ENCODE measurements at places on chromosomes 1 and 21.

- H3K36me3 ChIP-seq: peaks cover 8% of the 10 kb centered on the region
- DNase-seq: no peak
- H3K4me3 ChIP-seq: no peak overlapping the region
Observed at GRCh38 chr1:243179720-243180119, 75.4 kb downstream of the CEP170 start.

DNA sequence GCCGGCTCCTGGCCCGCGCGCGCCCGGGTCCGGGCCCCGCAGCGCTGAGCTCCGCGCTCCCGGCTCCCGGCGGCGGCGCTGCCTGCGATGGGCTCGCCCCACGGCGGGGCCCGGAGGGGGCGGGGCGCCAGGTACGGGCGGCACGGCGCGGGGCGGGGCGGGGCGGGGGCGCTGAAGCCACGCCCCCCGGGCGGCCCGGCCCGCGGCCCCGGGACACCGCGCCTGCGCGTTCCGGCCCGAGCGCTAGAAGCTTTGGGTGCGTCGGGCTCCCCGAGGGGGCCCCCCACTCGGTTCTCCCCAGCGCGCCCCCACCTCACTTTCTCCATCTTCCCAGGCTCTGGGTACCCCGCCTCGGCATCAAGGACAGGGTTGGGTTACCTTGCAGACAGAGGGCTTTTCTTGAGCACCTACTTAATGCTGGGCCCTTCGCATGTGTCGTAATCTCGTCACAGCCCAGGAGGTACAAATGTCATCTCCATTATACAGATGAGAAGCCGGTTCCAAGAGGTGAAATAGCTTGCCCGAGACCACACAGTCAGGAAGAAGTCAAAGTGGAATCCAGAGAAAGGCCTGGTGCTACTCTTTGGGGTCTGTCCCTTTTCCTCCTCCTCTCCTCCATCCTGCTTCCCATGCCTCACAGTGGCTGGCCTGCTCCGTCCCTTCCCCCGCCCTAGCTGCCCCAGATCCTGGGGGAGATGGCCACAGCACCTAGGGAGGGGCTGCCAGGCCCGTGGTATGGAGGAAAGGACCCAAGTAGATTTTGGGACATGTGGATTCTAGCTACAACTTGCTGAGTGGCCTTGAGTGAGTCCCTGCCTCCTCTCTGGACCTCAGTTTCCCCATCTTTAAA is 46.5 kb downstream of the RAP1GAP start:
- H3K36me3 ChIP-seq: peaks cover 2% of the 10 kb centered on the region
- no peak overlapping the region for H3K27ac ChIP-seq
- peaks cover 7% of the 10 kb centered on the region for H3K4me1 ChIP-seq
- peaks cover 37% of the 10 kb centered on the region for H3K27me3 ChIP-seq
- DNase-seq: peak; percentile 44

GRCh38 chr1:43367904-43368645 is at the start of gene ELOVL1:
Gene ELOVL1 (minus strand): TSS chr1:43368011. CDS start chr1:43365609, 2,402 bp downstream.
- H3K27me3 ChIP-seq: no peaks in the 10 kb centered on the region
- DNase-seq: peak; percentile 83
- peak within 1 kb of the TSS; percentile 98 for H3K4me3 ChIP-seq
- H3K27ac ChIP-seq: peak within 1 kb of the TSS; percentile 90

DNA sequence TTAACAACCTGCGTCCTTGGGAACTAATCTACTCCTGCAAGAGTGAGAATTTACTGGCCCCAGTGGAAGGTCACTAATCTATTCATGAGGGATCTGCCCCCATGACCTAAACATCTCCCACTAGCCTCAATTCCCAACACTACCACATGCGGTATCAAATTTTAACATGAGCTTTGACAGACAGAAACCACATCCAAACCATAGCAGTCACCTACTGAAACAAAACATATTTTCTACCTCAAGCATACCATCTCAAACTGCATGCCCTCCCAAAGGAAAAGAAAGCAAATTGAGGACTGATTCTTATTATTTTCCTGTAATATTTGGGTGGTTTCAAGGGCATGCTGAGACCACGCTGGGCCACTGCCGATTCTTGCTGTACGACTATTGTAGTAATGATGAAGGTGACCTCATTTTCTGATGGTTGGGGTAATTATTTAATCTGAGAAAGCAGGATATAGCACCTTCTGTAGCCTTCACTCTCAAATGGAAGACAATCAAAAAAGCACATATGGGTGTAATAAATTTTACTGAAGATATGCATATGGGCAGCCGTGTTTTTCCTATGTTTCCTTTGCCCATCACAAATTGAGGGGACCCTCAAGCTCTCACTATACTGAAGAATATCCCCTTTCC is 13.2 kb upstream of the GBP5 start:
- no peaks in the 10 kb centered on the region for H3K27me3 ChIP-seq
- H3K27ac ChIP-seq: peak overlapping the region; percentile 96
- peaks cover 53% of the 10 kb centered on the region for H3K4me1 ChIP-seq
- peaks cover 8% of the 10 kb centered on the region for H3K36me3 ChIP-seq

- no peak overlapping the region for H3K4me3 ChIP-seq
- H3K27ac ChIP-seq: no peak overlapping the region
- DNase-seq: no peak
- peaks cover 2% of the 10 kb centered on the region for H3K4me1 ChIP-seq
- H3K27me3 ChIP-seq: peaks cover 38% of the 10 kb centered on the region
Observed at GRCh38 chr1:110771245-110772022, 96.7 kb upstream of the KCNA3 start.

DNA sequence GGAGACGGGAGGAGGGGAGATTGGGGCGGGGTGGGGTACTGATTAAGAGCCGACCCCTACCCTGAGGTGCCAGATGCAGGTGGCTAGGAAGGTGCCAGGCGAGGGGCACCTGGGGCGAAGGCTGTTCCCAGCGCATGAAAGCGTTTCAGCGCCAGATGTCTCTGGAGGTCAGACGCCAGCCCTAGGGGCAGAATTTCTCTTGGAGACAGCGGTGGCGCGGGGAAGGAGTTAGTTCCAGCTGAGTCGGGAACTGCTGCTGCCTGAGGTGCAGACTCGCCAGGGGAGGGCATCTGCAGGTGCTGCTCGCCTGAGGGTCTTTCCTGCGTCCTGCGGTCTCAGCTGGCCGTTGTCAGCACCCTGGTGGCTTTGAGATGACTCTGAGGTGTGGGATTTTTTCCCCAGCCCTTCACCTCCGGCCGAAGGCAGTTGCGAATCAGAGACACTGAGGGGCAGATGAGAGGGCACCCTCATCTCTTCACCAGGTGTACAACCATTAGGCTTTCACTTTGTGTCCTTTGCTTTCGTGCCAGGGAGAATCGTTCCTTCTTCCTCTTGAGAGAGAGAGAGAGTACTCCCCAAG is 539 bp downstream of the CGN start:
- no peaks in the 10 kb centered on the region for H3K27me3 ChIP-seq
- peak; percentile 27 for DNase-seq
- peak overlapping the region; percentile 57 for H3K27ac ChIP-seq
- H3K4me1 ChIP-seq: peaks cover 22% of the 10 kb centered on the region

DNA sequence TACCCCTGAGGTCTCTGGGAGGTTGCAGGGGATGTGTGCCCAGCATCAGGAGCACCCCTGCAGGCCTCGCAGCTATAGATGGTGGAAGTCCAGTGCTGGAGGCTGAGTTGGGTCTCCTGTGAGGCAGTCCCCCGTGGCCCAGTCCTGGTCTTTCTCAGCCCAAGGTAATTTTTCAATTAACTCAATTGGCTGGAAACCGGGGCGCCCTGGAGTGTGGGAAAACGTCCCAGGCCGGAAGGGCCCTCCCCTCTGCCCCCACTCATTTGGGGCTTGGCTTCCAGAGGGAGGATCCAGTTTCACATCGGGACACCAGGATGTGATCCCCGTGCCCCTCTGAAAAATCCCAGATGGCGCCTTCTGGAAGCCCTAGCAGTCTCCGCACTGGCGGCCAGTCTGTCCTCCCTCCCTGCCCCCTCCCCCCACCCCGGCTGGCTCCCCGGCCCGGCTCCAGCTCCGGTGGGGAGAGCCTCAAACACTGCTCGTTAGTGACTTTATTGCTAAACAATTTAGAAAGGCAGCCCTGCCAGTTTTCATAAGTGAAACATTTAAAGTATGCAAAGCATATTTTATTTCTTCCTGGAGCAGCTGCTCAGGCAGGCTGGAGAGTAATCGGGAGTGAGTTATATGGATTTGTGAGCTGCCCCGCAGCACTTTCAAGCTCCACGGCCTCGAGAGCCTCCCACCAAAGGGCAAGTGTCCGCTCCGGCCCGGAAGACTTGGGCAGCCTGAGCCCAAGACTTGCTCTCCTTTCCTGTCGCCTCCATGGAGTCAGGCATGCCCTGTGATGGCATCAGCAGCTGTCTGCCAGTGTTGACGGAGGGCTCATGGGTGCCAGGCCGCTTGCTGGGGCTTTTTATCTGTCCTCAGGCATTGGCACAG is 208.2 kb upstream of the TMEM51 start:
- H3K4me3 ChIP-seq: no peak overlapping the region
- H3K36me3 ChIP-seq: no peaks in the 10 kb centered on the region
- DNase-seq: no peak

- H3K27me3 ChIP-seq: peaks cover 44% of the 10 kb centered on the region
- no peak overlapping the region for H3K27ac ChIP-seq
- H3K36me3 ChIP-seq: peaks cover 5% of the 10 kb centered on the region
- no peak overlapping the region for H3K4me3 ChIP-seq
Observed at GRCh38 chr1:21539933-21540332, 30.7 kb downstream of the ALPL start.

- H3K27ac ChIP-seq: peak overlapping the region; percentile 91
- H3K4me3 ChIP-seq: peak overlapping the region; percentile 94
- DNase-seq: peak; percentile 17
- no peaks in the 10 kb centered on the region for H3K27me3 ChIP-seq
Observed at GRCh38 chr1:231603598-231604275, 22.9 kb upstream of the DISC1 start.

GRCh38 chr1:230713915-230714764 is at the start of gene AGT:
Gene AGT (minus strand): TSS chr1:230714122. CDS start chr1:230710823, 3,299 bp downstream.
- no peaks in the 10 kb centered on the region for H3K4me1 ChIP-seq
- peaks cover 2% of the 10 kb centered on the region for H3K36me3 ChIP-seq
- no peak for DNase-seq
- H3K27me3 ChIP-seq: peaks cover 37% of the 10 kb centered on the region

- DNase-seq: no peak
- H3K36me3 ChIP-seq: peaks cover 7% of the 10 kb centered on the region
- peaks cover 2% of the 10 kb centered on the region for H3K4me1 ChIP-seq
Observed at GRCh38 chr1:204858363-204858821, 12.3 kb upstream of the NFASC start.

DNA sequence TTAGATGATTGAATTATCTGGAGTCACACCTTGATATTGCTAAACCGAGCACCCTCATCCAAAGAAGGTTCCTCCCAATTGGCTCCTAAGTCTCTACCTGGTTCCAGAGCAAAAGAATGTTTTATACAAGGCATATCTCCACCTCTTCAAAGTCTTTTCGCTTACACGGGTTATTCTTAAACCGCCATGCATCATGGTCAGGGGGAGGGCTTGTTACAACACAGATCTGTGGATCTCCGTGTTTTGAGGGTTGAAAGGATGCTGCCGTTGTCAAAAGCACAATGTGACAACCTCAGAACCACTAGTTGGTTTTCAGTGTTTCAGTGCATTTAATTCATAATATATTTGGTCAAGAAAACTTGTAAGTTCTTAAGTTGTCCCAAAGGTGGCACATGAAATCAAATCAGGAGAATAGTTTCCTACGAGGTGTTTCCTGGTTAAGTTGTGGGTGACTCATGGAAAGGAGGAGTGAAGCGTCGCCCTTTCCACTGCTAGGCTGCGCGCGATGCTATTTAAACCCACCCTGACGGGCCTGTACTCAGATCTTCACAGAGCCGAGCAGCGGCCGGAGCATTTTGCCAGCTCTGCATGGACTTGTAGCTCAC is 1531.6 kb upstream of the TPTE start:
- H3K27me3 ChIP-seq: peaks cover 6% of the 10 kb centered on the region
- no peaks in the 10 kb centered on the region for H3K36me3 ChIP-seq
- no peaks in the 10 kb centered on the region for H3K4me1 ChIP-seq
- H3K27ac ChIP-seq: no peak overlapping the region

- DNase-seq: no peak
- no peaks in the 10 kb centered on the region for H3K27me3 ChIP-seq
- no peak overlapping the region for H3K27ac ChIP-seq
- no peak overlapping the region for H3K4me3 ChIP-seq
Observed at GRCh38 chr1:117860896-117861610, 68.4 kb downstream of the GDAP2 start.

DNA sequence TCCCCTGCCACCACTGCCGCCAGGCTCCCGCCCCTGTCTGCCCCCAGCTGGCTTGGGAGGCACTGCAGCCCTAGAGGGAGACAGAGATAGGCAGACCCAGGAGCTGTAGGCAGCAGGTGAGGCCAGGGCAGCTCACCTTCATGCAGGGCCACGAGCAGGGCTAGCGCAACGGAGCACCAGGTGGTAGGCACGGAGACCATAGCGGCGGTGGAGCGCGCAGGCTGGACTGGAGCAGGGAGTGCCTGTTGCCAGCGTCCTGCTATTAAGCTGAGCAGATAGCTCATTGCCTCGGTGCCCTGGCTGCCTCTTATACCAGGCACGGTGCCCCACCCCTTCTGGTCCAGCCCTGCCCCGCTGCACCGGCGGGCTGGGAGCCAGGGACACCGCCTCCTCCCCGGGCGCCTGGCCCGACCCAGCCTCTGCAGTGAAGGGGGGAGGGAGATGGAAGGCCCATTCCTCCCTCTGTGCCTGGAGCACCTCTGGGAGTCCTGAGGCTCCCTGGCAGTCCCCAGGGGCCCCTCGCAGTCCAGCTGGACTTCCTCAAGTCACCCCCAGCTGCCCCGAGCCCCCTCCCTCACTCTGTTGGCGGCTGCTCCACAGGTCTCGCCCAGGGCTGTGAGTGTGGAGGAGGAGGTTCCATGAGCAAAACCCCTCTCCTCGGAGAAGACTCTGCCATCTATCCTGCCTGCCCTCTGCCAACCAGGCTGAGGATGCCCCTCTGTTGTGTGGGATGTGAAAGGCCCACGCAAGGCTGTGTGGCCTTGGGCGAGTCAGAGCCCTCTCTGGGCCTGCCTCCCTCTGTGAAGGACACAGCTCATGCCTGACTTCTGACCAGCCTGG is at the start of gene EDN2:
Gene EDN2, minus strand, starts transcription at position 282 of the 840 bp plus-strand sequence. Its CDS starts 82 bp downstream, at position 200.
- H3K4me3 ChIP-seq: no peak within 1 kb of the TSS
- H3K36me3 ChIP-seq: peaks cover 3% of the 10 kb centered on the region
- no peak within 1 kb of the TSS for H3K27ac ChIP-seq
- DNase-seq: no peak
- H3K27me3 ChIP-seq: peaks cover 37% of the 10 kb centered on the region
- peaks cover 6% of the 10 kb centered on the region for H3K4me1 ChIP-seq

GRCh38 chr1:58884706-58885661 is 101.1 kb upstream of the JUN start:
- peaks cover 5% of the 10 kb centered on the region for H3K4me1 ChIP-seq
- no peak for DNase-seq
